Activated CD4-positive, alpha-beta memory T cell treated with anti-CD3 and anti-CD28 coated beads, Interleukin-2, amount 10 ng/mL, durations not matched to agents 7 days and 5 days (primary cell): ENCODE measurements at places on chromosomes 1 and 21. TPM values are rescaled to one million over a fixed set of nuclear protein-coding genes. Genes with fewer than 3 reads are reported as not detected.

The RNF2 gene
- 20.0 TPM for total RNA-seq

DNA sequence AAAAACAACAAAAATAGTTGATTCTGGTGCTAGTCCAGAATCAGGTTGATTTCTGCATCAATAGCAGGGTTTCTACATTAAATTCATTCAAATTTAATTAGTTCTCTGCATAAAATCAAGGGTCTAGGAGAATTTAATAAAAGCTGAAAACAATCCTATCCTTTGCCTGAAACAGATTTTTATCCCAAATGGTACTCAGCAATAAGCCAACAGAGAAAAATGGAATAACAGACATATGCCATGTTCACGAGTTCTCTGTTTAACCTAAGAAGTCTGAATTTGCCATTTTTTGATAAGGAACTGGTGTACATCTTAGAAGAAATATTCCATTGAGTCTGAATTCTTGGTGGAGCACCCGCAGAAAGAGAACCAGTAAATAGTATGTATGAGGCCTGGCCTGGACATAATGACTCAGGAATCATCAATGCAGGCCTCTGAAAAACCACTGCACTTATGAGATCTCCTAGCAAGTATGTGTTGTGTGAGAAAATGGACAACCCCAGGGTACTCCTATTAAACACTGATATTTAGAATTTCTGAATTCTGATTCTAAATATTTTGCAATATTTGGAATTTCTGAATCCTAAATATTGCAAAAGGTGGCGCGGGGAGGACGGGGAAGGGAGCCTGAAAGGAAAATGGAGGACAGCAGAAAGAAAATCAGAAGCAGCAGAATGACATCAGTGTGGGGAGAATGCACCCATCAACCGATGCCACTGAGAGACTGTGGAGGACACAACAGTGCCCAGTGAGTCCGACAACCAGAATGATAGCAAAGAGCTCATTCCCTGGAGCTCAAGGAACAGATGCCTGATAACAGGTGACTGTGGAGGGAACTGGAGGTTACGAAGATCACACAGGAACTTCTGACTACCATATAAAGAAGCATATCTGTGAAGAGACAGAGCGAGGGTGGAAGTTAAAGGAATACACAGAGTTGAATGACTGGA lies 97.6 kb downstream of the APP start:
- DNase-seq = no peak
- H3K36me3 ChIP-seq = no peaks in the 10 kb centered on the region
- no peaks in the 10 kb centered on the region for H3K27me3 ChIP-seq
- peaks cover 29% of the 10 kb centered on the region for H3K4me1 ChIP-seq
- no peak overlapping the region for H3K4me3 ChIP-seq

DNA sequence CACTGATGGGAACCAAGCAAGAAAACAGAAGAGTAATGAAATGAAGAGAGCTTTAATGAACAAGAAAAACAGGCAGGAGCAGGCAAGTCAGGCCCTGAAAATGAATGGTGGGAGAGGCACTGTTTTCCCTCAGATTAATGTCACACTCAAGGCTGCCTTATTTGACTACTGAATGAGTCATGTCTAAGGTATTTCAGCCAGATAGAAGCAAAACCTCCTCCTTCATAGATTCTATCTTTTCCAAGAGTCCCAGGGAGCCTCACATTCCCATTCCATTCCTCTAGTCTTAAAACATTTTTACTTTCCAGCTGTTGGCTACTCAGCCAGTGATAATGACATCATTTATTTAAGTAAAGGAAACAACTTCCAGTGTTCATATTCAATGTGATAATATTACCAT lies 228.4 kb upstream of the NRIP1 start:
- no peaks in the 10 kb centered on the region for H3K4me1 ChIP-seq
- no peak overlapping the region for H3K27ac ChIP-seq
- peaks cover 3% of the 10 kb centered on the region for H3K27me3 ChIP-seq
- H3K4me3 ChIP-seq = no peak overlapping the region
- H3K36me3 ChIP-seq = no peaks in the 10 kb centered on the region

DNA sequence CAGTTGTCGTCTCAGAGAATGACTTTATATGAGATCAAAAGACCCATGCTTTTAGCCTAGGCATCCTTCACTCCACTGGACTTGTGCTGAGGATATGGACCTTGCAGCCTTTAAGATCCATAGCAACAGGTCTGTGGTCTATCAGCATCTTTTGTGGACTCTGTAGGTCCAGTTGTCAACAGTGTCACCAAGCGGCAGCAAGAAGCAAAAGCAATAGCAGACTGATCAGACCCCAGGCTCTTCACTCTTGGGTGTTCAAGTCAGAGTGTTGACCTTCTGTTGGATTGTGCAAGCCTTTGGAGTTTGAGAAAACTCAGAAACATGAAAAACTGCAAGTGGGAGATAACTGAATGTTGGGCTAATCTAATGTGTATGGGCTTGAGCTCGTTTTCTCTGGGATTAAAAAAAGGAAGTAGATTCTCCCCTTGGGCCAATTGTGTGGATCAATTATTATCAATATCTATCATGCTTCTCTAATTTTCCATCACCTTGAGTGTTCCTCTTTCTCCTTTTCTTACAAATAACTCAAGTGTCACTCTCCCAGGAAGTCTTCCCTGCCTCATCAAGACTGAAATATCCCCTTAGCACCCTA lies 144.2 kb downstream of the LYPLAL1 start:
- H3K4me1 ChIP-seq = no peaks in the 10 kb centered on the region
- no peak for DNase-seq
- H3K4me3 ChIP-seq = no peak overlapping the region
- H3K36me3 ChIP-seq = no peaks in the 10 kb centered on the region
- no peak overlapping the region for H3K27ac ChIP-seq

GRCh38 chr1:193125369-193125768 lies 3.5 kb downstream of the CDC73 start:
- no peak overlapping the region for H3K27ac ChIP-seq
- peaks cover 48% of the 10 kb centered on the region for H3K4me1 ChIP-seq
- peaks cover 2% of the 10 kb centered on the region for H3K27me3 ChIP-seq
- H3K4me3 ChIP-seq = no peak overlapping the region
- DNase-seq = no peak
- H3K36me3 ChIP-seq = peaks cover 44% of the 10 kb centered on the region
